ENCODE measurements at places on chromosomes 11 and 22. TPM values are rescaled to one million over a fixed set of nuclear protein-coding genes. Genes with fewer than 3 reads are reported as not detected.

GTPBP1 gene
- total RNA-seq: 41.9 TPM

TRPM5 gene
- not detected for total RNA-seq

DBX1 gene
- not detected for total RNA-seq

CARD18 gene
- not detected for total RNA-seq

RCE1 gene
- 12.1 TPM for total RNA-seq

JRKL gene
- 9.0 TPM for total RNA-seq

MRPL48 gene
- 13.3 TPM for total RNA-seq

OR5M8 gene
- total RNA-seq: not detected

OR8G1 gene
- not detected for total RNA-seq

Measured in hair follicle dermal papilla cell (primary cell).